Left lobe of liver (tissue), 2 donors: ENCODE measurements at places on chromosomes 6 and 20. TPM values are rescaled to one million over a fixed set of nuclear protein-coding genes. Genes with fewer than 3 reads are reported as not detected.

DNA sequence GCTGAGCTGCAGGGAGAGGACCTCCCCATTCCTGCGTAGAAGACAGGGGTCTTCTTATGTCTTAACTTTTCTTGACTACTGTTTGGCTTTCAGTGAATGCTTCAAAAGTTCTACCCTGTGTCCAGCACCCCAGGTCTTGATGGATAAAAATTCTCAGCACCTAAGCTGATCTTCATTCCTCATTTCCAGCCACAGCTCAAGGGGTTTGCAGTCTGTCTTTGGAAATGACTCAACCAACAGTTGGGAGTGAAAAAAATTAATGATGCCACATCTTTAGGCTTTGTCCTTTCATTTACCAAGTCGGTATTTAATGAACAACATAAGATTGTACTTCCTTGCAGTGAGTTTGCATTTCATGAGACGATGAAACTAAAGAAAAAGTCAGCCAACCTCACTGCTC, 40.3 kb downstream of the PRDM1 start:
- no peak for DNase-seq

GRCh38 chr20:2706688-2707352, 14.2 kb downstream of the EBF4 start:
- peak; percentile 18 for DNase-seq

DNA sequence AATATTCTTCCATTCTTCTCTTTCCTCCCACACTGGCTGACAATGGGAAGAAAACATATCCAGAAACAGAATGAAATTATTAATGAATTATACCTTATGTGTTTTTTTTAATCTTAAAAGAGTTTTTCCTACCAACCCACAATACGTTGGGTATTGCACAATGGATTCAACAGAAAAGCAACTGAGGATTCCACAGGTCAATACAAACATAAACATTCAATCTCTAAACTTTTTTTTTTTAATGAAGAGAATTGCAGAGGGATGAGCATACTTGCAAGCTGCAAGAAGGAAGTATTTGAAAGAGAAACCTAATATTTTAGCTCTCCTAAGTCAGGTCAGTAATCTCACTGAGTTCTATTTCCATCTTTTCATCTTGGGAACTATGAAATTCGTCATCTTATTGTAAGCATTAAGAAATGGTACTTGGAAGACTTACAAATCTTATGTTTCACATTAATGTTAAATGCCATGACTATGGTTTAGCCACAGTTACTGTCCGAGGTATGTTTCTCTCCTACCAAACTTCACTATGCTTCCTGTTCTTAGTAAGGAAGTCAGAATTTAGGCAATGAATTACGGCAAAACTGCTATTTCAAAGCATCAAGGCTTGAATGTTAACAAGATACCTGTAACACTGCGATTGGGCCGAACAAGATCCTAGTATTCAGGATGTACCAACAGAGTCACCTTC, 100.8 kb downstream of the HIVEP2 start:
- DNase-seq, result no peak

GRCh38 chr6:90715093-90715655, 128.3 kb upstream of the MAP3K7 start:
- DNase-seq, result no peak

DNA sequence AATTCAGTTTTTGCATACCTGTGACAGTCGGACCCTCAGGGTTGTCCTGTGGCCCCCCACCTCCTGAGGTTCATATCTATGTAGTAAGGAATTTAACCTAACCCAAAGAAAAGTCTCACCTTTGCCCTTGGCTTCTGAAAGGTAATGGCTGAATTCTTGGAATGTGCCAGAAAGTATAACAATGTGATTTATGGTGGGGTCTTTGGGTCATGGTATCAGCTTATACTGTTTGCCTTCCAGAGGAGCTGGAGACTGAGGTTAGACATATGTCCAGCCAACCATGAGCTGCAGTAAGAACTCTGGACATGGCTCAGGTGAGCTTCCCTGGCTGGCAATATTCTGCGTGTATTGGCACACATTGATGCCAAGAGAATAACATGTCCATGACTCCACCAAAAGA, 26.9 kb downstream of the DDX43 start:
- no peak for DNase-seq

DNA sequence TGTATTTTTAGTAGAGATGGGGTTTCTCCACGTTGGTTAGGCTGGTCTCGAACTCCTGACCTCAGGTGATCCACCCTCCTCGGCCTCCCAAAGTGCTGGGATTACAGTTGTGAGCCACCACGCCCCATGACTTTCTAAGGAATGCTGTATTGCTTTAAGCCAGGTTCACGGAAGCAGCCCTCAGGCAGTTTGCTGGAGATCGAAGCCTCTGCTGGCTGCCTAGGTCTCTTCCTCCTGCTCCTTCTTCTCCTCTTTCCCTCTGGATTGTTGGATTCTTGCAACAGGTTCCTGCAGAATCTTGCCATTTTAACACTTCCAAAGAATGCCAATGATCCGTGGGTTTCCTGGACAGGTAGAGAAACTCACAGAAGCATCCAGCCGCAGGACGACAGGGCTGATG, 29.3 kb upstream of the B4GALT5 start:
- DNase-seq, result no peak

GRCh38 chr20:51220293-51220706, 197.4 kb upstream of the KCNG1 start:
- no peak for DNase-seq

- DNase-seq, result no peak
Measured at GRCh38 chr20:46435146-46435545, 28.7 kb upstream of the ELMO2 start.

DNA sequence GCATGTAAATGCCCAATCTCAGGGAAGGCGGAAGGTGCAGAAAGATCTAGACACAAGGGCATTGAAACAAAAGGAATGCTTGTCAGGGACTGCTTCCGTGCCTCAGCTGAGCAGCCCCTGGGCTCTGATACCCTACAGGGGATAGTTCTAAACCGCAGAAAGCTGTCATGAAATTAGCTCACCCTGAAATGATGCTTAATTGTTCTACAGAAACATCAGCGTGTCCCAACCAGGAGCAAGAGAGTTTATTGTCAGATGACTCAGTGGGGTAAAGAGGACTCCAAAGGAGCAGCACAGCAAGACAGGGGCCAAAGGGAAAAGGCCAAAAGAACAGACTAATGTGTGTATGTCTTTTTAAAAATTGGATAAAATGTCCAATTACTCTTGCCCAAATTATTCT, 258.4 kb upstream of the JARID2 start:
- no peak for DNase-seq

DNA sequence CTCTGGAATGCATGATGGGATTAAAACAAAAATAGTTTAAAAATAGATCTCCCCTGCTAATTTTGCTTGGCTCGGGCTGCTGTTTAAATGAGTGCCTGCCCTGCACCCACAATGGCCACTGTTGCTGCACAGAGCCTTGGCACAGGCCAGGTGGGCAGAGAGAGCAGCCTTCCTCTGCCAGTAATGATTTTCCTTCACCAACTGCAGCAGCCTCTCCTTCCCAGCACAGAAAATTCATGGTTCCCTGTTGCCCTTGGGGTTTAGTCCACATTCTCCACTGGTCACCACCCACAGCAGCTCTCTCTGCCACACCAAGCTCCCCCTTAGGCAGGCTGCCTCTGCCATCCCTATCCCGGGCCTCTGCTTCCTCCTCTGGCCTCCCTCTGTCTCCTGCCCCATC, 30.2 kb downstream of the TGM3 start:
- no peak for DNase-seq

- DNase-seq, result peak; percentile 47
Measured at GRCh38 chr6:113903666-113904330, 46.7 kb downstream of the MARCKS start.

DNA sequence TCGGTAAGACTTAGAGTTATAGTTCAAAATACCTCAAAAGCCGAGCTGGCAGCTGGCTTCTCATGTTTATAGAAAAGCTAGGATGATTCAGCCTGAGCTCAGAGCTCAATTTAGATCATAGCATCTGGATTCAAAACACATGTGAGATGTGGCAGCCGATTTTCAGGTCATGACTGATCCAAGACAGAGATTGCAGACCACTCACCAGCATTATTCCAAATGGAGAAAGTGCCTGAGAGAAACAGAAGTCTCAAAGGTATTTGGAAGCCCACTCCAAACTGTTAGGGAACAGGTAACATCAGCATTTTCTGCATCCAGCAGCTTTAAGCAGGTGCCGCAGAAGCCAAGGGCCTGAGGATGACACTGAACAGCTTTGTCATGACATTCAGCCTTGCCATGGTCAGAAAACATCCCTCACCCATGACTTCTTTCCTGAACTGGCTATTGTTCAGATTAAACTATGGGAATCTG, 102.2 kb downstream of the BACH2 start:
- DNase-seq, result no peak

DNA sequence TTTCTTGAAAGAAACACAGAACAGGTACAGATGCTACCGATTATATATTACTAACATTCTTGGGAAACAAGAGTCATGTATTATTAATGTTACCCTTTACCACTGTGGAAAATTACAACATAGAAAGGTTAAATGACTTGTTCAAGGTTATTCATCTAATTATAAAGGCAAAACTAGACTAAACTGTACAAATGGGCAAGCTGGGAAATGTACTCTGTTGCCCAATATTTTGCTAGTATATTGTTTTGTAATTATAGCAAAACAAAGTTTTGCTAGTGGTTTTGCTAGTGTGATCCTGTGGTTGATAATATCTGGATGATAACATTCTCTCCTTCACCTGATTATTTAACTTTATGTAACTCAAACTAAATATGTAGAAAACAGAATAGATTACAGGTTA, 96.5 kb downstream of the TINAG start:
- DNase-seq, result no peak

GRCh38 chr6:135145063-135145800, 35.9 kb upstream of the MYB start:
- no peak for DNase-seq

- DNase-seq, result no peak
Measured at GRCh38 chr6:3337521-3338350, 79.0 kb downstream of the PSMG4 start.

The ADAM33 gene
- 0.48 TPM for total RNA-seq

The AURKA gene
- 1.6 TPM for total RNA-seq

The SCUBE3 gene
- 0.03 TPM for total RNA-seq

The FAXC gene
- 0.03 TPM for total RNA-seq

The CTAGE9 gene
- total RNA-seq, result not detected

The EYS gene
- total RNA-seq, result 1.3 TPM

The GSTA1 gene
- total RNA-seq, result 811 TPM

The NOTCH4 gene
- total RNA-seq, result 9.6 TPM

The TSPO2 gene
- total RNA-seq, result 0.30 TPM

The SCAF8 gene
- total RNA-seq, result 12.2 TPM

The SULF2 gene
- 110 TPM for total RNA-seq
